Karpas-422 (cell line): ENCODE measurements at places on chromosomes 13 and 19.

- DNase-seq, result peak; percentile 81
These were observed 19.9 kb downstream of the ZSWIM9 start for GRCh38 chr19:48190288-48190884.

GRCh38 chr19:18392926-18393325, 4.5 kb downstream of the LRRC25 start:
- DNase-seq, result no peak

GRCh38 chr19:38265213-38265861, 964 bp downstream of the SPINT2 start:
- DNase-seq, result no peak

DNA sequence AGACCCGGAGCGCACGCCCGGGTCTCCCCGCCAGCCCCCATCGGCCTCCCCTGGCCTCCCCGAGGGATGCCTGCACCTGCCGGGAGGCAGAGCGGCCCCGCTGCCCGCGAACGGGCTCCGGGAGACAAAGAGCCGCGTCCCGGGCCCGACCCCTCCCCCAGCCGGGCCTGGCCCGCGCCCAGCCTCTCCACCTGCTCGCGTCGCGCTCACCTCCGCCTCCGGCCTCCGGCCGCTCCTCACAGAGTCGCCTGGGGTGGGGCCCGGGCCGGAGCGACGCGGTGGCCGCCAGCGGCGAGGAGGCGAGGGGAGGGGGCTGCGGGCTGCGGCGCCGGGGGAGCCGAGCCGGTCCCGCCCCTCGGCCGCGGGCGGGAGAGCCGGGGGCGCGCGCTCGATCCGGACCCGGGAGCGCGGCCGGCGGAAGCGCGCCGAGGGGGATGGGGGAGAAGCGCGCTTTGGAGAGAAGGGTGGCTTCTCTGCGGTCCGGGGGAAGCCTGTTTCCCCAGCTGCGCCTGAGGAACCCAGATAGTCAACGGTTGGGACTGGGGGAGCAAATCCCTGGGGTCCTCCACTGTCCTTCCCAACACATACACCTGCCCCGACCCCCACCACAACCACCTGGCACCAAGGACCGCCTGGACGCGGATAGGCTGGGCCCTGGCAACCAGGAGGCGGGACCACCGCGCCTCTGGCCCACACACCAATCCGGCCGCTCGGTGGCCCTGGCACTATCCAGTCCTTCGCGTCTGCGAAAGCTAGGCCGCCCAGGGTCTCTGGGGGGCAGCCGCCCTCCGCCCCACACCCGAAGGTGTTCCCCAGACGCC, at the start of gene PRR36:
TSS of gene PRR36 (minus strand) at position 315 of the 821 bp plus-strand sequence. CDS start 701 bp downstream, outside the sequence.
- DNase-seq, result no peak

- DNase-seq, result peak; percentile 95
These were observed 9.8 kb upstream of the ZNF627 start for GRCh38 chr19:11587302-11587974.

DNA sequence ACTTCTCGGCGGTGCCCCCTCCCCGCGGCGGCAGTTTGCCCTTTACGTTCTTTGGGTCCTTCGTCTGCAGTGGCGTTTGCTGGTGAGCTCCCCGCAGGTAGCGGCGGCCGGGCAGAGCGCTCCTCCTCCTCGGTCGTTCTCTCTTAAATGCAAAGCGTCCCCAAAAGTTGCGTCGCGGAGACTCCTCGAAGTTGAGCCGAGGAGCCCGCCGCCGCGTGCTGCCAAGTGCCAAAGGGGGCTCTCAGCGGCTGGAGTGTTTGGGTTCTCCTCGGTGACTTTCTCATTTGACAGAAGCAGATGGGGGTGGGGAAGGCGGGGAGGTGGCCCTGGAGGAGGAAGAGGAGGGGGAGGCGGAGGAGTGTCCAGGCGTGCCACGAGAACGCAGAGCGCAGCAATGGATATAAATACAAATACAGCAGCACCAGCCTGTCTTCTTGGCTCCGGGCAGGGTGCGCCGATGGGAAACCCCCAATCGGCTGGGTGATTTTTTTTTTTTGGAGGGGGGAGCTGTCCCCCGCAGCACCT, at the start of gene SOX21:
TSS of gene SOX21 (minus strand) at position 259 of the 525 bp plus-strand sequence. CDS start 496 bp downstream, outside the sequence.
- DNase-seq, result no peak
